ENCODE measurements at places on chromosomes 11 and 22.

GRCh38 chr22:25697181-25697664 is 44.8 kb upstream of the MYO18B start:
- DNase-seq, result no peak

DNA sequence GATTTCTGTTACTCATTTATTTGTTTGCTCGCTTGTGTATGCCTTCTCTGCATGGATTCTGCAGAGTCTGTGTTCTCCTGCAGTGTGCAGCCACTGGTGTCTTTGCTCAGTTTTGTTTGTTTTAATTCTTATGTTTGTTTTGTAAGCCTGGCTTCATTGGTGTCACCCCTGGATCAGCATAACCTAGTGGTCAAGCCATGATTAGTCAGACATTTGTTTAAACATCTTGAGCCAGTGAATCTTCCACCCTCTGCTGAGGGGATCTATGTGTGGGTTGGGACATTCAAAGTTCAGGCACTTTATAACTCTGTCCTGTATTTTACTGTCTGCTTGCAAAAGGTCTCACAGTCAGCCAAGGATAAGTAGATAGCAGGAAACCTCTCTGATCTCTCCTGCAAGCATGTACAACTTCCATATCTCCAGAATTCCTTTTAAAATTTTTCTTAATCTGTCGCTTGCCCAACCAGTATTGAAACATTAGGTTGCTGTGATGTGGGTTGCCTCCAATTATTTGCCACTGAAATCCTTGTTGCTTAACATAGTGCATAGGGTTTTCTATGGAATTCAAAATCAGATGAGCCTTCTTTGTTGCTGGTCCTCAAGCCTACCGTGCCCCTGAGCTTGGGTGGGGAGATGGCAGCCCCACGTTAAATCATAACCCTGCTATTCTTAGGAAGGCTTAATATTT is 86.8 kb downstream of the KCNQ1OT1 start:
- no peak for DNase-seq

GRCh38 chr11:73795925-73796632 is 8.4 kb downstream of the MRPL48 start:
- DNase-seq, result no peak

- no peak for DNase-seq
These were observed 1.5 kb downstream of the THAP7 start for GRCh38 chr22:21000207-21000986.

DNA sequence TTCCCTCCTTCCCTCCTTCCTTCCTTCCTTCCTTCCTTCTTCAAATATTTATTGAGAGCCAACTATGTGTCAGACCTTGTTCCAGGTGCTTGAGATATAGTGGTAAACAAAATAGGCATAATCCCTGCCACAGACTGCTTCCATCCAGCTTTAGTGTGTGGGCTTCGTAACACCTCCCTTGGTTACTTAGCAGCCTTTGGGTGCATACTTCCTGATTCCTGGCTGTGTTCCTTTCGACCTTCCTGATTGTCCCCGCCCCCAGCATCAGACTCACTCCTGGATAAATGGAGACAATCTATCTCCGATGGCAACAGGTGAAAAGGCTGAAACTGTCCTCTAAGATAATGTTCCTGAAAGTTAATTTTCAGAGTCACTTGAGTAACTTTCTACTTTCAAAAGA is 13.5 kb downstream of the CCDC81 start:
- DNase-seq, result no peak

GRCh38 chr22:28015676-28016601 is 96.9 kb upstream of the PITPNB start:
- DNase-seq, result no peak

All from stimulated activated CD8-positive, alpha-beta memory T cell treated with anti-CD3 and anti-CD28 coated beads, Interleukin-4, amount 100 ng/mL, for 4 hours (primary cell).